ENCODE measurements at places on chromosomes 3 and 15.

GRCh38 chr3:146345900-146346299 lies 95.0 kb upstream of the PLSCR4 start:
- no peak for DNase-seq

DNA sequence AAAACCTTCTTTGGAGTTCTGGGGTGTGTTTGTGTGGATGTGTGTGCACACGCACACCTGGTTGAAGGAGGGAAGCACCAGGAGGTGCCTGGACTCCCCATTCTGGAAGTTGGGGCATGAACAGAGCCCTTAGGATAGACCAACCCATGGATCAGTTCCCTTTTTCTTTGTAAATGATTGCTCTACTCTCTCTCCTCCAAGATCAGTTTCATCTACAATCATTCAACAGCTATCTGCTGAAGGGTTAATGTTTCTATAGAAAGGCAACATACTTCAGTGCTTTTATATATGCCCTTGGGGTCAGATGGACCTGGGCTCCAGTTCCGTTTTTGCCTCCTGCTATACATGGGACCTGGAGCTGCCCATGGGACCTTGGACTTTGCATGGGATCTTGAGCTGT lies 352.1 kb upstream of the CFAP20DC start:
- DNase-seq = no peak

- DNase-seq = no peak
Observed at GRCh38 chr3:144529566-144529965, 557.9 kb downstream of the DIPK2A start.

GRCh38 chr3:189394599-189395121 lies 222.9 kb downstream of the TPRG1 start:
- no peak for DNase-seq

- no peak for DNase-seq
Observed at GRCh38 chr3:14976317-14976716, 28.9 kb downstream of the NR2C2 start.

- no peak for DNase-seq
Observed at GRCh38 chr3:194785315-194785714, 99.6 kb downstream of the FAM43A start.

GRCh38 chr15:91186904-91187656 lies 87.0 kb downstream of the SV2B start:
- DNase-seq = no peak

Measured in activated T-helper 9 cell treated with anti-CD3 and anti-CD28 coated beads, Interleukin-2, amount 50 U/mL, for 16 hours (primary cell).